Brain (organoid and tissue), 16 donors: ENCODE measurements at places on chromosomes 12 and 14.
A peak's percentile ranks its signal among the peaks of the same experiment; 100 is the strongest.

DNA sequence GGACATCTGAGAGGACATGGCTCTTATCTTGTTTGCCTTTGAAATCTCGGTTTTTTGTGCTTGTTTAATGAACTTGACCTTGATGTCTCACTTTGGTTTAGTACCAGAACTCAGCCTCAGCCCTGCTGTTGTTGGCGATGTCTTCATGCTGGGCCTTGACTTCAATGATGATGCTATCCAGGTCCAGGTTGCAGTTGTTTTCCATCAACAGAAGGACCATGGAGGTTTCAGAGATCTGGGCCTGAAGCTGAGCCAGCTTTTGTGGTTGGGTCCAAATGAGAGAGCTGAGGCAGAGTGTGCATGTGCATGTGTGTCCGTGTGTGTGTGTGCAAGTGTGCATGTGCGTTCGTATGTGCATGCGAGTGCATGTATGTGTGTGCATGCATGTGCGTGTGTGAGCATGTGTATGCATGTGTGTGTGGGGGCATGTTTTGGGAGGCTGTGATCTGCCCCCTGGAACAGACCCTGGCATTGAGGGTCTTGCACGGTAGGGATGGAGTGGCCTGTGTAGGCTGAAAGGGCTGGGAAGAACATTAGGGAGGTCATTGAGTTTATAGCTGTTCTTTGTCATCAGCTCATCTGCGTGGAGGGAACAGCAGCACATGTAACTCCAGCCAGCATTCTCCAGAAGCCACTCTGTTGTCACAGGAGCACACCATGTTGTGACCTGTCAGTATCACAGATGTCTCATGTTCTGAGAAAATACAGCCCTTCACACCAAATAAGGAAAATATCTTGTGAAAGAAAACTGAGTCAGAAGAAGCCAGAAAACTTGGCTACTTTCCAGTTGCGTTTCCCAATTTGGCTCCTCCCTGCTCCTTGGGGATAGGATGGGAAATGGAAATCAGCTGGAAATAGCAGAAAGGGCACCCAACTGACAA is 10.0 kb upstream of the KRT82 start:
- peak; percentile 68 for DNase-seq

DNA sequence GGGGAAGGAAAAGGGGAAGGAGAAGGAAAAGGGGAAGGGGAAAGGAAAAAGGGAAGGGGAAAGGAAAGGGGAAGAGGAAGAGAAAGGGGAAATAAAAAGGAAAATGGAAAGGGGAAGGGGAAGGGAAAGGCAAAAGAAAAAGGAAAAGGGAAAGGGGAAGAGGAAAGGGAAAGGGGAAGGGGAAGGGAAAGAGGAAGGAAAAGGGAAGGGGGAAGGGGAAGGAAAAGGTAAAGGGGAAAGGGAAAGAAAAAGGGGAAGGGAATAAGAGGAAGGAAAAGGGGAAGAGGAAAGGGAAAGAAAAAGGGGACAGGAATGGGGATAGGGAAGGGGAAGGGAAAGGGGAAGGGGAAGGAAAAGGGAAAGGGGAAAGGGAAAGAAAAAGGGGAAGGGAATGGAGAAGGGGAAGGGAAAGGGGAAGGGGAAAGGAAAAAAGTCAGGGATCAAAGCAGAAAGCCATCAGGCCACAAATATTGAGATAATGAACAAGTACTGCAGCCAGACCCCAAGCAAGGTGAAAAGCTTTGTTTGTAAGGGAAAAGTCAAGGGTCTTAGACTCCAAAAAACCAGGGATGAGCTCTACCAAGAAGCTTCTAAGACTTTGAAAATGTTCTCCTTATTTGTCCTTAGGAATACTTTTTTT is 20.0 kb downstream of the DICER1 start:
- no peak for DNase-seq

GRCh38 chr12:6178981-6179761 is 21.0 kb upstream of the CD9 start:
- DNase-seq: no peak

- DNase-seq: peak; percentile 82
Observed at GRCh38 chr14:49703965-49704364, 11.0 kb downstream of the KLHDC1 start.

DNA sequence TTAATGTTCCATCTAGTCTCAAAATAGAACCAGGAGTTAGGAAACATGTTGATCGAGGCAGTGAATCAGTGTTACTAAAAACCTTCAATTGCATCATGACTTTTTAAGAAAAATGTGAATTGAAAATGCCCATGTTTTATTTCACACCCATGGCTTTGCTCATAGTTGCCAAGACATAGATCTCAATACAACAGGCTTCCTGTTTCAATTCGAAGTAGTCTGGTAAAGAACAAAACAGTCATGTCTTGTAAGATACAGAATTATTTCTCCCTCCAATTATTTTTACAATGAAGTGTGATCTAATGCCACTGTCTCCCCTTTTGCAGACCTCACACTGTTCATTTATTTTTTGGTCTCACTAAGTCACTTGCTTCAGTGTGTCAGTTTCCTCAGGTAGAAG is 44.6 kb upstream of the FAR2 start:
- DNase-seq: no peak

DNA sequence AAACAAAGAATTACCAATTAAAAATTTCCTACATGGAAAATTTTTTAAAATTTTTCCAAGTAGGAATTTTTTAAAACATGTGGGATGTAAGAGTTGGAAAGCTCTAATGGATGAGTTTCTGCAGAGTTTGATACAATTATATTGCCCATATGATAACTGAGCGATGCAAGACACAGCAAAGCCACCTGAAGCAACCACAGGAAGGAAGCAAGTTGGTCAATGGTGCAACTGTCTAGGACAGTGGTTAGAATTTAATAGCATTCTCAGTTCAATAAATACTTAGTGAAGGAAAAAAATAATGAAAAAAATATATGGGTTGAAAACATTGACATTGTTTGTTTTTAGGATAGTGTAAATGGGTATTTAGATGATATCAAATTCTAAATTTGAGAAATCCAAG is 178.6 kb upstream of the GARIN2 start:
- no peak for DNase-seq

DNA sequence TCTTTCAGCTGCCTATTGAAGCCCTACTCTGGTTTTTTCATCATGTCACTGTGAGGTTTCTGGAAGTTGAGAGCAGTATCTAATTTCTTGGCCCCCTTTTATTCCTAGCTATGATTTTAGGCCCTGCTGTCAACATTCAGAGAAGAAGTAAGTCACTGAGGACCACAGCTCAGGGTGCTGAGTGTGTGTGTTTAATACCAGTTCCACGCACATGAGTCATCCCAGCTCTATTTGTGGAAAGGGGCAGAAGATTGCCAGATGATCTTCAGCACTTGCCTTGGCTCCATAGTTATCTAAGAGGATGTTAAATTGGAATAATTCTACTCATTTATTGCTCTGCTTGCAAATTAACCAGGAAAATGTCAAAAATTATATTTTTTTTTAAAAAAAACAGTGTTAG is 65.5 kb upstream of the SLC38A4 start:
- DNase-seq: no peak

DNA sequence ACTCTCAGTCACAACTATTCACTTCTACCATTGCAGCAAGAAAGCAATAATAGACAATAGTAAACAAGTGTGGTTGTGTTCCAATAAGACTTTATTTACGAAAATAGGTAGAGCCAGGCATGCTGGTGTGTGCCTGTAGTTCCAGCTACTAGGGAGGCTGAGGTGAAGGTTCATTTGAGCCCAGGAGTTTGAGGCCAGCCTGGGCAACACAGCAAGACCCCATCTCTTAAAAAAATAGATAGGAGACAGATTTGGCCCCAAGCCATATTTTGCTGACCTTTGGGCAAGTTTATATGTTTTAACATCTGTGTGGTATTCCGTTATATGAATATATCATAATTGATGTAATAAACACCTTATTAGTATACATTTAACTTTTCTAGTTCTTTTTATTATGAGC is 14.1 kb downstream of the ACAD10 start:
- no peak for DNase-seq

DNA sequence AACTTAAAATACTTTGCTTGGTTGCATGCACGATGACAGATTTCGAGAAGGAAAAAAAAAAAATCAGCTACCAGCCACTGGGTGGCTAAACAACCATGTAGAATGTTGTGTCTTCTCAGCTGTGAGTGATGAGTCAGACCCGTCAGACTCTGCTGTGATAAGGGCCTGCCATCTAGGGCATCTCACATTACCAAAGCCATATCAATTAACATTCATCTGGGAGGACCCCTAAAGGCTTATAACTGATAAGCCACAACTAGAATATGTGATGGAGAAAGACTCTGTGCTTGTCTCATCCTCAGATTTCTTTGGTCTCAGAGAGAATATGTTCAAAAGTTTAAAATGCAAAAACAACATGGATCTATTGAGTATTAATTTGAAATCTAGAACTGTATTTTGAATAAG is 111.5 kb downstream of the PAX9 start:
- no peak for DNase-seq

DNA sequence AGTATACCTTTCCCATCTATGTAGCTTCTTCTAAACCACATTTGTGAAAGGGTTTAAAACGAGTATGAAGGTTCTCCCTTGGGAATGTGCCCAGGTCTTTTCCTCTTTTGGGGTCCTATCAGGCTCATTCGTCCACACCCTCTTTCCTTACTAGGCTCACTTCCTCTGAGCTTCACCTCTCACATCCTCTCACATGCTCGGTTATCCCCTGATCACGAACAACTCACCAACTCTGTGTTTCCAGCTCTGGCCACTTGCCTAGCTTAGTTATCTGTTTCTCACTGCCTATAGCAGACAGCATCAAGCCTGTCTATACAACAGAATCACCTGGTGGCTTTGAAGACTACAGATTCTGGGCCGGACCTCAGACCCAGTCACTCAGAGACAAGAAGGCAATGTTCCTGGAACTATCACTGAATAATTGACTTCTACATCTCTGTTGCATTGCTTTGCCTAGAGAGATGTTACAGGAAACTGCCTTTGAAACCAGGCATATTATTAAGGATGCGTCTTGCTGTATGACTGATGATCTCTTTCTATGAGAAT is 158.2 kb downstream of the FOXN3 start:
- no peak for DNase-seq

- DNase-seq: peak; percentile 58
Observed at GRCh38 chr14:27184427-27184826, 586.6 kb upstream of the NOVA1 start.
